Activated CD4-positive, alpha-beta T cell treated with anti-CD3 and anti-CD28 coated beads, Interleukin-2, amount 50 U/mL, for 48 hours (primary cell): ENCODE measurements at places on chromosomes 12 and 14.

DNA sequence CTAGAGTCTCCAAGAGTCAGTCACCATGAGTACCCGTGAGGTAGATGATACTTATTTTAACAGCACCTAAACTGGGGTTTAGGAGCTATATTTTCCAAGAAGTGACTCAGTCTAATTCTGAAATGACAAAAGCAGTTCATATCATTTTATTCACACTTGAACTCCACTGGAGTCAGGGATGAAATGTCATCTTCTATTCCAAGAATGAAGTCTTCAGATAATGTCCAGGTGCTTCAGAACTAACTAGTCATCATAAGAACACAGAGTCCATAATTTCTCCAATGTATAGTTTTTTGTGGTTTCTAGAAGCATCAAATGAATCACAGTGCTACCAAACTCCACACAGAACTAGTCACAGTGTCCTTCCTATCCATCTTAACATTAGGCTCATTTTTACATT, 13.3 kb downstream of the DNM1L start:
- DNase-seq: no peak

DNA sequence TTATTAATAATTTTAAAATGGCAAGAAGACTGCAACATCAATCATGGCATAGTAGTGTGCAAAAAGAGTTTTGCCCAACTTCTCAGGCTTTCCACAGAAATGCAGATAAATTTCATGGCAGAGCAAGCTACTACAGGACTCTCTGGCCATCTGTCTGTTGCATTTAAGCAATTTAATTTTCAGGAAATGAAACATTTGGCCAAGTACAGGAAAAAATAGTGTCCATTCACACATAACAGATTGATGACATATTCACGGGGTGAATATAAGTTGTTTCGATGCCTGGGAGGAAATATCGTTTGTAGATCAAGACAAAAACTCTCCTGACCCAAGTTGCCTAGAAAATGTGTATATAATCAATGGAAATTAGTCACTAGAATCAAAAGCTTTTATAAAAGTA, 324.0 kb downstream of the PRKD1 start:
- no peak for DNase-seq

DNA sequence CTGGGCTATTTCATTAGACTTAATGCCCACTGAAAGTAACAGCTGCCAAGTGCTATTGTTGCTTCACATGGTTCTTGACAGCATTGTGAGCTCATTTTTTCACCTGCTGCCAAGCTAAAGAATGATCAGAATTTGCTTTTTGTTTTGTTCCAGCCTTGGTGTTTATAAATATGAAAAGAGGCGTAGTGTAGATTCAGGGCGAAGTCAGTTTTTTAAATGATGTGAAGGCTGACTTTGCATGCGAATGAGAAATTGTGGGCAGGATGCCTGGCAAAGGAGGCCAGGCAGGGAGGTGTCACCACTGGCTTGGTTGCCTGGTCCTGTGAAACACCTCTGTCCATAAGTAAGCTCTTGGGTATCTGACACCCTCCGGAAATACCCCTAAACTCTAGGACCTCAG, 93.3 kb upstream of the NAP1L1 start:
- DNase-seq: no peak

- DNase-seq: no peak
These were observed 193.8 kb upstream of the NPAS3 start for GRCh38 chr14:32744811-32745445.

- no peak for DNase-seq
These were observed 192.1 kb upstream of the GARIN6 start for GRCh38 chr12:99455350-99456035.

- peak; percentile 37 for DNase-seq
These were observed 5.8 kb downstream of the MAX start for GRCh38 chr14:65096323-65097089.

- no peak for DNase-seq
These were observed 120.0 kb downstream of the PRICKLE1 start for GRCh38 chr12:42469355-42470175.

DNA sequence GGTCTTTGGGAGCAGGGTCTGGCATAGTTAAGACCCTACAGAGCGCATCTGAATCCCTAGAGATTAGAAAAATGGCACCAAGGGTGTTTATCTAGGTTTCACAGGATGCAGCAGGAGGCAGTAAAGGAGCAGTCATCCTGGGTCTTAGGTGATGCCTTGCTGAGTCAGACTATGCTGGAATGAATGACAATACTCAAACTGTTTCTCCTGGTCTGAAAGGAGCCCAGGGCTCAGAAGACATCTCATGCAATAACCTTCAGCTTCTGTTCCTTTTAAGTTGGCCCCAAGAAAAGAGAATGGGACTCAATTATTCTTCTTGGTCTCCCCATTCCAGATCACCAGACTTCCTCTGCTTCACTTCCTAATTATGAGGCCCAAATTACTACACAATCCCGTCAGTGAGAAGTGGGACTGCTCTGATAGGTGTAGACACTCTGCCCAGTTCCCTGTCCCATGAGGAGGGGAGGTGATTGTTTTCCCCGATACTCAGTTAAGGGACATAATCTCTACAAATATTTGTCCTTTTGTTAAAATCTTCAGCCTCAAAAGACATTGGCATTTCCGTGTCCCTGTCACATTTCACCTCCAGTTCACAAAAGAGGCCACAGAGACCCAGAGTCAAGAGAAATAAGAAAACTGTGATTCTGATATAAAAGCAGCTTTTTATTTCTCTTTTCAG, 14.8 kb upstream of the APOF start:
- no peak for DNase-seq

DNA sequence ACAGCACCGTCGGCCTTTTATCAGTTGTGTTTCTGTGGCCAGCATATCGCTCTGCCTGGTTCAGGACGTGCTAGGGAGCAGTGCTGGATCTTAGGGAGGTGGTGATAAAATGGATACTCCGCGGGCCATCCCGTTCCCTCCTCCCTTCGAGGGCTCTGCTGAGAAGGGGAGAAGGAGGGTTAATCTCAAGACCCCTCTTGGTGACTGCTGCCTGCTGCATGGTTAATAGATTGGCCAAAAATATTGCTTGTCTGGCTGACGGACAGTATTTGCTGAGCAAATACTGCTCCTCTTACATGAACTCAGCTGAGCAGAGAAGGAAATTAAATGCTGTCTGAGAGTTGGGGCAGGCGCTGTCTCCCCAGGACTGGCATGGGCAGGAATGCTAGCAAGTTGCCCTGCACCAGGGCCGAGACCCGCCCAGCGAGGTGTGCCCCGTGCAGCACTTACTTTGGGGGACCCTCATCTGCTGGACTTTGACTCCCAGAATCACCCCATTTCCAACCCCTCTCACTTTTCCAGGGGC, 1.2 kb downstream of the FBRSL1 start:
- DNase-seq: no peak

- DNase-seq: no peak
These were observed 51.8 kb downstream of the GLT1D1 start for GRCh38 chr12:128905003-128905544.

- DNase-seq: no peak
These were observed 1039.9 kb upstream of the FLRT2 start for GRCh38 chr14:84490081-84490480.

DNA sequence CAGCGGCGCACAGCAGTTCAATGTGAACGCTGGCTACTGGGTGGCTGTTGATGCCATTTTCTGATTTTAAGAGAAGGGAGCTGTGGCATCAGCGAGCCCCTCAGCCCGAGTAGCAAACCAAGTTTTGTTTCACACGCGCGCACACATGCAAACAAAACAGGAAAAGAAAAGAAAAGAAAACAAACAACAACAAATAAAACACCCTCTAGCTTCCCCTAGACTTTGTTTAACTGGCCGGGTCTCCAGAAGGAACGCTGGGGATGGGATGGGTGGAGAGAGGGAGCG, 540 bp downstream of the PAX9 start:
- no peak for DNase-seq

DNA sequence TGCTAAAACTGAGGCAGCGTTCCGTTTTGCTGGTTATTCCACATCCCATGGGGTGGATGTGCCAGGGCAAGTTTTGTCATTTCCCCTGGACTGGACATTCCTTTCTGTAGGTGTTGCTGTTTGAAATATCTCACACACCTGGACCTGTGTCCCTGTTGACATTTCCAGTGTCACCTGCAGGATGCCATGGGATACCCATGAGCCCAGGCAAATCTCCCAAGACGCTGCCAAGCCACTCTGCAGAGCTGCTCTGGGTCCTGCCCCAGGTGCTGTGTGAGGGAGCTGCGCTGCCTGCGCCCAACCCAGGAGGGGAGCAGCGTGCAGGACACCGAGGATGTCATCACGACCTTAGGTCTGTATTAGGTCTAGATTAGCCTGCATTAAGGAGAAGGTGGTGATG, 5.2 kb upstream of the PACS2 start:
- DNase-seq: no peak

- DNase-seq: no peak
These were observed 323.1 kb downstream of the CACNA1C start for GRCh38 chr12:2375871-2376270.

DNA sequence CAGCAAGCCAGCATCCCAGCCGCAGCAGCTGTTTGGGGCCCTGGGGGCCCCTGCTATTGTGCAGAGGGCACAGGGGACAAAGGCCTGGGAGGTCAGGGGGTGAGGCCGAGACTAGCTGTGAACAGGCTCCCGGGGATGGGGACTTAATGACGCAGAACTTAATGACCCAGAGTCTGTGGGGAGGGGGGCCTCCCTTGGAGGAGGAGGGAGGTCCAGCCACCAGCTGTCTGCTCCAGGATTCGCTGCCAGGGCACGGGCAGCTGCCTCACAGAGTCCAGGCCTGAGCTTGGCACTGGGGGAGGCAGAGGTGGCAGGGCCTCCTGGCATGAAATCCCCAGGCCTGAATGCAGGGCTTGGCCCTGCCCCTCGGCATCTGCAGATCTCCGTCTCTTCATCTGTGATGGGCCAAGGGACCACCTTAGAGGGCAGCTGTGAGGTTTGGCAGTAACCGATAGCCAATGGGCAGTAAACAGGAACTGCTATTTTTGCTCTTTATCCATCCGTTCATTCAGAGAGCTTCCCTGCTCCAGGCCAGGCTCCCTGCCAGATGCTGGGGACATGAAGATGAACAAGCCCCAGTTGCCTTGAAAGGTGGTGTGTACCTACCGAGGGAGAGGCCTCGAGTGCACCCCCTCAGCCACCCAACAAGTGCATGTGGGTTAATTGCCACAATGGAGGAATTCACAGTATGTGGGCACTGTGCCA, 6.7 kb downstream of the FAM222A start:
- no peak for DNase-seq

DNA sequence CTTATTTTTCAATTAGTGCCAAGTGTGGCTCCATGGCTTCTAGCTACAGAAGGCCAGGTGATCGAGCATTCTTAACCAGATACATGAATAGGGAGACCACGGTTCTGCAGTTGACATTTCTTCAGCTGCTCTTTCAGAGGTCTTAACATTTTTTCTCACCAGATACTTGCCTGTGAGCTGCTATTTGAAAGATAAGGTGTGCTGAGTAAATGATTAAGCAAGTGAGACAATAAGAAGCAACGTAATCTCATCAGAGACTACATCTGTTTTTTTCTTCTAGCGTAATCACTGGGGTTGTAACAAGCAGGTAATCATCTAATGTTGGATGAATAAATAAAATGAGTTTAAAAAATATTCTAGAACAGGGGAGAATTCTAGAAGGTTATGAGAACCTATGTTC, 912.9 kb downstream of the DIO2 start:
- no peak for DNase-seq

GRCh38 chr14:87540339-87540738, 452.6 kb downstream of the GALC start:
- DNase-seq: no peak

DNA sequence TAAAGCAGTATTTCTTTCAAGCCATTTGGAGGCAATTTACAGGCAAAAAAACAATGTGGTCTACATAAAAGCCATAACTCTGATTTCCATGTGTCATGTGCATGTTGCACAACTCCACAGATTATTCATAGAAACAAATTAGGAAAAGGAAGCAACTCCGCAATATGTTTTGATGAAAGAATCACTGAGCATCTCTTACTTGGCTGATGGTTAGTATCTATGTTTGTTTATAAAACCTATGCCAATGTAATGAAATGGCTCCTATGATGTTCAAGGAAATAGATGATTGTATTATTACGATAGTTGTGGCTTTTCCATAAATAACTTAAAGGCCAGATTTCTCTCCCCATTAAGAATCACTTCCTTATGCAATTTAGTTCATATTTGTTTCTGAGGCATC, 373.7 kb downstream of the CCDC91 start:
- no peak for DNase-seq

GRCh38 chr14:104086661-104087461, 1.4 kb downstream of the ASPG start:
- DNase-seq: no peak

- DNase-seq: no peak
These were observed 84.6 kb downstream of the SCFD1 start for GRCh38 chr14:30706704-30707103.

- DNase-seq: no peak
These were observed 263.6 kb upstream of the SYT10 start for GRCh38 chr12:33703221-33703620.

GRCh38 chr14:93049315-93049714, 66.4 kb downstream of the ITPK1 start:
- DNase-seq: no peak

DNA sequence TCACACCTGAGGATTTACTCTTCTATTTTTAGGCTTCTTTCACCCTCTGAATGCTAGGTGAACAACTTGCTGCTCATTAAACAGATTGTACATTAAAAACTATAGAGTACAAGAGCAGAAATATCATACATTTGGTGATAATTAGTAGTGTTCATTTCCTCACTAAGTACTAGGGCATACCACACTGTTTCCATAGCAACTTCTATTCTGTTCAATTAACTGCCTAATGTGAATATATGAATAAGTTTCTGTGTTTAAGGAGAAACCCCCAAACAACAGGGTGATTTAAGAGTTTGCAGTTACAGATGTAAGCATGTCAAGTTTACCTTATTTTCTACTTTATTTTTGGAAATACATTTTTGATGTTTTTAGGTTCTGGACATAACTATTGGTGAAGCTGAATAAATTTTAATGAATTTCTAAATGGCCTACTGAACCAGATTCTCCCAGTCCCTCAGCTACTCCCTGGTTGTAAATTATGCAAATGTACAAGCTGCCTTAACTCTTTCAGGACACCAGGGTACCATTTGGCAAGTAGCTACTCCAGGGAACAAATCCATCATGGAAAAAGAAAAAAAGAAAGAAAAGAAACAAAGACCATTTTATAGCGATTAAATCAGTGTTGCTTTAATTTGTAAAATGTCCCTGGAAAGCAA, 199.8 kb upstream of the NAV3 start:
- no peak for DNase-seq

GRCh38 chr14:93525696-93526451, 95.1 kb downstream of the UNC79 start:
- DNase-seq: no peak

- DNase-seq: no peak
These were observed 25.9 kb upstream of the DHRS2 start for GRCh38 chr14:23610090-23610814.

DNA sequence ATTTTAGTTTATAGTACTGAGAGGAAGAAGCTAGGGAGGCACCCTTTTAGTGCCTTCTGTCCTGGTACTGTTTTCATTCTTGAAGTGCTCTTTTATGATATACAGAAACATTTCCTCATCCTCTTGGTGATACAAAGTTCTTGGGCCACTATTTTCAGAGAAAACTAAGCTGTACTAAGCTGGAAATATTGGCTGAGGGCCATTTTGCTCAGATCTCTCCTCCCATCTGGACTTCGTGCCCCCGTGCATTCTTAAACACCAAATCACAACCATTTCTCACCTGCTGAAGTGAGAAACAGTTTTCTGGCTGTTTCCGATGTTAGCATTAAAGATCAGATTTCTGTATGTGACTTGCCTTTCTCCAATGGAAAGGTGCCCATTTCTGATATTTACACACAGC, 158.9 kb downstream of the FBXL14 start:
- DNase-seq: no peak

- DNase-seq: no peak
These were observed 44.9 kb downstream of the LIN7A start for GRCh38 chr12:80892597-80893445.

- DNase-seq: peak; percentile 89
These were observed at the start of gene C14orf93 for GRCh38 chr14:23009939-23010726. Gene C14orf93, minus strand, starts transcription at chr14:23010143. Its CDS starts 11,120 bp downstream, at chr14:22999023.
